ENCODE measurements at places on chromosomes 12 and 14.

DNA sequence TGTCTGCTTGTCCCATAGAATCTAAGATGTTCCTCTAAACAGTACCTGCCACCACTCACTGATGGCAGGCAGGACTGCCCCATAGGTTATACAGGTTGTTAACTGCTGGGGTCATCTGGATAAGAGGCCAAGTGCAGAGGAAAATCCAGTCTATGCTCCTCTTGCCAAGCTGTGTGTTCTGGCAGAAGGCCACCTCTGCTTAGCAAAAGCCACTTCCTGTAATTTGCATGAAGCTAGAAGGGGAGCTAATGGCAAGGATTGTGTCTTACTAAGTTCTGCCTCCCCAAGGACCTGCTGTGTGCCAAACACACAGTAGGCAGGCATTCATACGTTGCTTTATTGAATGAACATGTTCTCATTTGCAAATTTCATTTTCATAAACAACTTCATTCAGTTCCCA lies 445.4 kb downstream of the BCL11B start:
- DNase-seq, result no peak

GRCh38 chr14:32682214-32682613 lies 256.5 kb upstream of the NPAS3 start:
- DNase-seq, result no peak

GRCh38 chr12:79174626-79175025 lies 310.1 kb downstream of the SYT1 start:
- DNase-seq, result no peak

DNA sequence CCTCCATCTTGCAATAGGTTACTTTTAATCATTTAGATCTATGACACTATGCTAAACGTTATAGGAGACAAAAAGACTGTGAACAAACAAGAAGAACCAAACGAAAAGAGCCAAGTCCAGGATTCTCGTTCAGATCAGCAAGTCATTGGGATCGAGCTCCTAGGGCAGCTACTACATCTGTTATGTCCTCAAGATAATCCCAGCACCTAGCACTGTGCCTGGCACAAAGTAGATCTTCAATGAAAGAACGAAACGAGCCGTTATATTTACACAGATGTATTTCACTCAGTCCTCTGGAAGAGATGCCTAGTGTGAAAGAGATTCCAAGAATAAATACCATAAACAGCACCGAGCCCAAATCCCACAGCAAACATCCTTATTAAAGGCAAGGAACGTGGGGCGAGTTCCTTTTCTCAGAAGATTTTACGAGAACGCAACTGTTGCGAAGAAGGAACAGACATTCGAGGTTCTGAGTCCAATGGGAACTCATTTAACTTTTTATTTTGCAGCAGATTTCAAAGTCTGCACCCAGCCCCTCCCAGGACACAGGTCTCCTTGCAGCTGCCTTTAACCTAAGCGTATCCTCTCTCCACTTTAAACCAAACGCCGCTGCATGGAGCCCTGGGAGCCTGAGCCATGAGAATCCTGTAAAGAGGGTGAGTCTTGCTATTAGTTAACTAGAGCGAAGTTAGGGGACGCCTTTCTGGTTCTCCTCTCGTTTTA lies 544 bp upstream of the TDP1 start:
- DNase-seq, result no peak

GRCh38 chr12:98796745-98797144 lies 151.7 kb downstream of the APAF1 start:
- DNase-seq, result no peak

DNA sequence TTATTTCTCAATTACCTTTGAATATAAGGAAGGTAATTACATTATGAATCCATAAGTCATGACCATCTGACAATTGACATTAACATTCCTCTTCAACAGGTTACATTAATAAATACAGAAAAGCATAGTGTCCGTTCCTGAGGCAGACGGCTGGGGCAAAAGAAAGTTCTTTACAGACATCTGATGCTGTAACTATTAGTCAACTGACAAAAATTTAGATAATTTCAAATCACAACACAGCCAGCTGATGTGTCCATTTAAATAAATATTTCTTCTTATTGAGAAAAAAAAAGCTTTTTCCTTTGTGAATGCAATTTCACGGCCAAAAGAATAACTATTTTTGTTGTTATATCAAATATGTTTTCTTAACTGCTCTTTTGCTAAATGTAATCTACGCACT lies 9.2 kb upstream of the PYROXD1 start:
- no peak for DNase-seq

DNA sequence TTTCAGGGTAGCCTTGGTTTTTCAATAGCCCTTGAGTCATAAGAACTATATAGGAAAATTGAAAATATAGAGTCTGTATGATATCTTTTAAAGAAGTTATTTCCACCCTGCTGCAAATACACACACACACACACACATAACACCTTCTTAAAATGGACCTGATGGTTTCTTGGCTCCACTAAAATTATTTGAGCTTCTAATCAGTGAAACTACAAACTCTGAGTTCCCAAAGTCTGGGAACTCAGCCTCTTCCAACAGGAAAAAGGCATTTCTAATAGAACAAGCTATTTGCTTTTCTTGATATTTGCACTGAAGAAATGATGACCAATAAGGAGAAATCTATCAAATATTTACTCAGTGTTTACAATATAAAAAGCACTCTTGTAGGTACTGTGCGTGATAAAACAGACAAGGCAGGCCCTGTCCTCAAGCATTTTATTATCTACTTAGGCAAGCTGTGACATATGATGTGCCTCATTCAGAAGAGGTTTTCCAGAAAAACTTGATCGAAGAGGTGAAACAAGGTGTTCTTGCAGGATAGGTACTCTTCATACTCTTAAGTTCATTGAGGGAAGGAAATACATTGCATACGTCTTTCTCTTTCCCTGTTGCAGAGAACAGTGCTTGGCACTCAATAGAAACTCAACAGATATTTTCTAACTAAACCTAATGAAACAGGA lies 88.6 kb downstream of the MGST1 start:
- DNase-seq, result no peak

DNA sequence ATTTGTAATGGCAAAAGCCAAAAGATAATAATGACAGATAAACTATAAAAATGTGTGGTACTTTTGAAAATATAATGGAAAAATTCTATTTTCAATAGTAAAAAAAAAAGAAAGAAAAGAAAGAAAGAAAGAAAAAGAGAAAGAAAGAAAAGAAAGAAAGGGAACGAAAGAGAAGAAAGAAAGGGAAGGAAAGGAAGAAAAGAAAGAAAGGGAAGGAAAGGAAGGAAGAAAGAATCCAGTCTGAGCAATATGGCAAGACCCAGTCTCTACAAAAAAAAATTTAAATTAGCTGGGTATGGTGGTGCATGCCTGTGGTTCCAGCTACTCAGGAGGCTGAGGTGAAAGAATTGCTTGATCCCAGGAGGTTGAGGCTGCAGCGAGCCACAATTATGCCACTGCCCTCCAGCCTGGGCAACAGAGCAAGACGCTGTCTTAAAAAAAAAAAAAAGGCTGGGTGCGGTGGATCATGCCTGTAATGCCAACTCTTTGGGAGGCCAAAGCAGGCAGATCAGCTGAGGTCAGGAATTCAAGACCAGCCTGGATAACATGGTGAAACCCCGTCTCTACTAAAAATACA lies 38.4 kb downstream of the EAPP start:
- no peak for DNase-seq

- no peak for DNase-seq
These were observed 122.8 kb downstream of the PRMT8 start for GRCh38 chr12:3613641-3614395.

DNA sequence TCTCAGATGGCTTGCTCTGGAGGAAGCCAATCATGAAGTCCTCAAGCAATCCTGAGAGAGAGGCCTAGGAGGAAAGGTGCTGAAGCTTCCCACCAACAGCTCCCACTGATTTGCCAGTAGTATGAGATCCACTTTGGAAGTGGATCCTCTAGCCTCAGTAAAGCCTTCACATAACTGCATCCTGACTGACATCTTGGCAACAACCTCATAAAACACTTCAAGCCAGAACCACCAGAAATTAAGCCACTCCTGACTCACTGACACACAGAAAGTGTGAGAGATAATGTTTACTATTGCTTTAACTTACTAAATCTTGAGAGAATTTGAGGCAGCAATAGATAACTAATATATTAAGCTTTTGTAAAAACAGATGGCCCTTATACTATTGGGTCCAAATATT lies 11.7 kb upstream of the TMX1 start:
- DNase-seq, result no peak

Data from forelimb muscle (tissue), 1 donor.